ENCODE measurements at places on chromosomes 16 and 17.

DNA sequence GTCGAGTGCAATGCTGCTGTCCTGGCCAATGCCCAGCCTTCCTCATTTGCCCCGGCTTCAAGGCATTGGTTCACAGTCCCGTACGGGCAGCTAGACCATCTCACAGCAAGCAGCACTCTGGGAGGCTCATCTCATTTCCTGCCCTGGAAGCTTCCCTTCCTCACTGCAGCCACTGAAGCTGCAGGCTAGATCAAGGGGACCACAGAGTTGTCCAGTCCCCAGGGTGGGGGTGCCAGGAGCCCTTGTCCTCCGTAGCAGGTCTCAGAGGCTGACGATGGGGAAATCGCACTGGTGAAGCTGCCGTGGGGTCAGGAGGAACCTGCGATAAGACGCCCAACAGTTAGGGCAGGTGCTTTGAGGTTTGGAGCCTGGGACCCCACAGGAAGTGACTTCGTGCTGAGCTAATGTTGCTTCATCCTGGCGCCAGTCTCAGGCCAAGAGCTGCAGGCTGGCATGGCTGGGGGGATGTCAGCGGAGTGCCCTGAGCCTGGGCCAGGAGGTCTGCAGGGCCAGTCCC, at the start of gene SPNS3:
Gene SPNS3, plus strand, starts transcription at position 426 of the 517 bp plus-strand sequence. Its CDS starts 28 bp downstream, at position 454.
- DNase-seq, result no peak

DNA sequence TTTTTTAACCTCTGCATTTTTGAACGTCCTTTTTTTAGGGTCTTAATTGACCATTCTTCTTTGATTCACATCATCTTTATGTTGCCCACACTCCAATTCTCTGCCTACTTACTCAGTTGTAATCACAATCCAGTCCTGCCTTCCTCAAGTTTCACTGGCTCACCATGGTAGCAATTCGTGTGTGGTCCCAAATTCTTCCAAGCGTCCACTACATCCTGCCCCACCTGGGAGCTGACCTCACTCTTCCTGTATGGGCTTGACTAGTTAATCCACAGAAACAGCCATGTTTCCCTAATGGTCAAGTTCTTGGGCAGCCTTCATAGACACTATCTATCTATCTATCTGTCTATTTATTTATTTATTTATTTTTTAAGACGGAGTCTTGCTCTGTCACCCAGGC, 7.1 kb downstream of the TLCD2 start:
- DNase-seq, result no peak

- DNase-seq, result no peak
Observed at GRCh38 chr16:46743232-46743719, 4.9 kb downstream of the MYLK3 start.

DNA sequence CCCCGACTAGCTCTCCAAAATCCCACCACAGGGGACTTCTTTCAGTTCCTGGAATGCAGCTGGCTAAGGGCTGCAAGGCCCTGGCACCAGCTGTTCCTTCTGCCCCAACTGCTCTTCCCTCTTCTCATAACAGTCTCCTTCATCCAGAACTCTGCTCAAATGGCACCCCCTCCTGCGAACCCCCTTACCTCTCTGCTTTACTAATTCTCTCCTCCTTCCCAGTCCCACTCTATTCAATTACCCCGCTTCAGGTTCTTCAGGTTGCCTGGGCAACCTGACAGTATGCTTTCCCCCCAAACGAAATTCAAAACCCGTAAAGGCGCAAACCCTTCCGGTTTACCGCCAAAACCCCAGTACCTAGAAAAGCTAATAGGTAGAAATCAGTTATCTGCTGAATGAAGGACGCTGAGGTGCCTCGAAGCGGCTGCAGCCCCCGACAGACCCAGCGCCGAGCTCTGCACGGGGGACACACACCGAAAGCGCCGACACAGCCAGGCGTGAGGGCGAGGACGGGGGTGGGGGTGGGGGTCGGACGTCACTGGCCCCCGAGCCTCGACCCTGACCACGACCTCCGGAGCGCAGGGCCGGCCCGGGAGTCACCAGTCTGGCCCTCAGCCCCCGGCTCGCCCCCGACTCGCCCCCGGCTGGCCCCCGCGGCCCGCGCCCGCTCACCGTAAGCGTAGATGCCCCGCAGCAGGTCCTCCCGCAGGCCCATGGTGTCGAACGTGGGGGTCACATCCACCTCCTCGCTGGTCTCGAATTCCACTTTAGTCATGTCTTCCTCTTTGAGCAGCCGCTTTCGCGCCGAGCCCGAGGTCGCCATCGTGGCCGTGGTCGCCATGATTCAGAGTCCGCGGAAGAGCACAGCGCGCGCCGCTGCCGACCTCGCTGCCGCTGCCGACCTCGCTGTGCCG, 550 bp downstream of the EIF4A3 start:
- no peak for DNase-seq

DNA sequence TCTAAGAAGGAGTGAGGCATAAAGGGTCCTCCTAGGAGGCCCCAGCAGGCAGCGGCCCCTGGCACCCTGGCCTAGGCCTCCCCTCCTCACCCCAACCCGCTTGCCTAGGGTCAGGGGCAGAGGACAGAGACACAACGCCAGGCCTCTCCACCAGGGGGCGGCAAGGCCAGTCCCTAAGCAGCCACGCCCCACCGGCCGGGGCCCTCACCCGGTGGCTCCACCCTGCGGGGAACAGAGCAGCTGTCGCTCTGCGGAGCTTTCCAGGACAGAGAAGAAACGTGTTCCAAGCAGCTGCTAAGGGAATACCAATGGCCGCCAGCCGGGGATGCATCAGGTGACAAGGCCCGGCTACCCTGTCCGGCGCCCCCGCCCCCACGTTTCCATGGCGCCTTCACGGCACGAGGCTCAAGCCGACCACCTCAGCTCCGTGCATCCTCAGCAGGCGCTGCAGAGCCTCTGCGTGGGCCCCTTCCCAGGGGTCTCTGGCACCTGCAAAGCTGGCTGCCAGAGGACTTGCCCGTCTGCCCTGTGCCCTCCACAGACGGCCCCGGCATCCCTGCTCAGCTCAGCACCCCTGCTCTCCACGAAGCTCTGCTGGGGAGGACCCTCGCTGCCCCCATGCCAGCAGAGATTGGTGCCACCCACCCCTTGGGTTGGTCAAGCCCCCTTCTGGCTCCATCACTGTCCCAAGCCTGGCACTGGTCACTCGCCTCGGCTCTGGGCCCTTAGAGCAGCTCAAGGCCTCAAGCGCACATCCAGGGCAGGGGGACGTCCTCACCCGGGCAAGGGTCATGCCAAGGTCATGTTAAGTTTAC, 5.6 kb downstream of the ZNF598 start:
- DNase-seq, result peak; percentile 98

GRCh38 chr16:67563708-67564468, 1.6 kb downstream of the CTCF start:
- DNase-seq, result no peak

GRCh38 chr17:63423251-63423950, 22.7 kb downstream of the CYB561 start:
- DNase-seq, result no peak

GRCh38 chr16:2458887-2459646, 842 bp upstream of the TEDC2 start:
- no peak for DNase-seq

DNA sequence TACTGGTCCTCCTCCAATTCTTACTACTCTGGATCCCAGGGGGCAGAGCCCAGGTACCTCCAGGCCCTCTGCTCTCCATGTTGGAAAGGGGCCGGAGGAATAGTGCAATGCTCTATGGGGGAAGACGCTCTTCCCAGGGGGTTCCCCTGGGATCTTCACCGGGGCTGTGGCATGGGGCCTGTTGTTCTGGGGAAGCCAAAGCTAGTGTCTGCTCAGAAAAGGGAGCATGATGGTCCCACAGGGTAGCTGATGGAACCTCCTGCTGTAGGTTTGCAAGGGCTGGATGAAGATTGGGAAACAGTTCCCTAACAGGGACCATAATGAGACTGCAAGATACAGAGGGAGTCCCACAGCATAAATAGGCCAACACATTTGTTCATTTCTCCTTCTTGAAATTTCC, 114.7 kb downstream of the IRX5 start:
- DNase-seq, result no peak

DNA sequence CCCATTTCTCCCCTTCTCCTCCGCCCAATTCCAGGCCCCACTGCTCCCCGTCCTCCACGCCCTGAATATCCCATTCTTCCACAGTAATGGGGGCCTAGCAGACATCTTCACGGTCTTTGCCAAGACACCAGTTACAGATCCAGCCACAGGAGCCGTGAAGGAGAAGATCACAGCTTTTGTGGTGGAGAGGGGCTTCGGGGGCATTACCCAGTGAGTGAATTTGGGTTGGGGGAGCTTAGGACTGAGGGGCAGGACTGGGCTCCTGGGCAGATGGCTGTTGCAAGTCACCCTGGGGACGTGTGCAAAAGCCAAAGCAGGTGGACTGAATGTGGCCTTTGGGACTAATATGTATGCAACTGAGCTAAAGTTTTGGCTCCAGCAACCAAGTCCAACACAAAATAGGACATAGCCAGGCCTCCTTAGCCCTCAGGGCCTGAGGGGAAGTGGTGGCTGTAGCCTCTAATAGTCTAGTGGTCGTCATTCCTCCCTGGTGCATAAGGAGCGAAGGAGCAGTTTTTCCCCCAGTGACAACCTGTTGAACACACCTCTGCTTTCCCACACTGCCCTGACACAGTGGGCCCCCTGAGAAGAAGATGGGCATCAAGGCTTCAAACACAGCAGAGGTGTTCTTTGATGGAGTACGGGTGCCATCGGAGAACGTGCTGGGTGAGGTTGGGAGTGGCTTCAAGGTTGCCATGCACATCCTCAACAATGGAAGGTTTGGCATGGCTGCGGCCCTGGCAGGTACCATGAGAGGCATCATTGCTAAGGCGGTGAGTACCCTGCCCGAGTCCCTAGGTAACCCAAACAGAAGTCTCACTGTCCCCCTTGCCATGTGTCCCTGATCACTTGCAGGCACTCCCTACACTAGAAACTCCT, 2.6 kb downstream of the ACADVL start:
- DNase-seq, result no peak

GRCh38 chr17:4724650-4725049, 6.6 kb upstream of the MED11 start:
- DNase-seq, result no peak

GRCh38 chr16:72952811-72953271, 95.1 kb downstream of the ZFHX3 start:
- DNase-seq, result no peak

GRCh38 chr16:19410435-19411171, 7.1 kb upstream of the TMC5 start:
- peak; percentile 41 for DNase-seq

DNA sequence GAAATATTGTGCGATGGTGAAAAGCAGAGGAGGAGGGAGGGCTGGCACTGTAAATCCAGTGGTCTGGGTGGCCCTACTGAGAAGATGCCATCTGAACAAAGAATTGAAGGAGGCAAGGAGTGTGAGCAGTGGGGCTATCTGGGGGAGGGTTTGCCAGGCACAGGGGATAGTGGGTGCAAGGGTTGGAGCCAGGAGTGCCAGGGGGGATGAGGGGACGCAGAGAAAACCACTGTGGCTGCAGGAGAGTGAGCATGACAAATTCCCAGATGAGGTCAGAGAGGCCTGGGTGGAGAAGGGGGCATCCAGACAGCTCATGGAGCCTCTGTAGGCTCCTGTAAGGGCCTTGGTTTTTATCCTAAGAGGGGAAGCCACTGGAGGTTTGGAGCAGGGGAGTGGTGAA, 4.8 kb downstream of the XYLT2 start:
- no peak for DNase-seq

GRCh38 chr17:39965017-39965699, 2.4 kb downstream of the GSDMA start:
- no peak for DNase-seq

DNA sequence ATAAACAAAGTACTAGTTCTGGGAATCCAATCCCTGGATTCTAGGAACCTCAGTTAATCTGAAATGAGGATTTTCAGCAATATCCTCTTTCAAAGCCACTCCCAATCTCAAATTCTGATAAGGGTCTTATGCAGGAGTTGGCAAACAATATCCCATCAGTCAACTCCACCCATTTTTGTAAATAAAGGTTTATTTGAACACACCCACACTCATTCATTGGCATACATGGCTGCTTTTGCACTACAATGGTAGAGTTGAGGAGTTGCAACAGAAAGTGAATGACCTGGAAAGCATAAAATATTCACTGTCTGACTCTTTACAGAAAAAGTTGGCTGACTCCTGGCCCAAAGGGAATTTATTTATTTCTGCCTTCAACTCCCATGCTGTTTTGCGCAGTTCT, 157.7 kb upstream of the CDH11 start:
- DNase-seq, result no peak

DNA sequence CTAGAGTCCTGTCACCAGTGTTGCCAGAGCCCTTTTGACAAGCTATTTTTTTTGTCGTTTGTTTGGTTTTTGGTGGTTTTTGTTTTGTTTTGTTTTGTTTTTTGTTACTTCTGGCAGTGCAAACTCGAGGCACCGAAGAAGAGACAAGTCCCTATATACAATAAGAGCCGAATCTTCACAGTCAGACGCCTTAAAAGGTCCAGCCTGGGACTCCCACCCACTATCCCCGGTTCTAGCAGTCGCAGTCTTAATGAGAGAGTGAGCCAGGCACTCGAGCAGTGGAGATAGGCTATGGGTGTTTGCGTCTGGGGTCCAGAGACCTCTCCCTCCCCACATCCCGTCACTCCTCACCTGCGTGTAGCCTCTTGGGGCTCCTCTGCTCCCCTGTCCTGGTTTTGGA, 1.9 kb downstream of the OR1F1 start:
- DNase-seq, result no peak

DNA sequence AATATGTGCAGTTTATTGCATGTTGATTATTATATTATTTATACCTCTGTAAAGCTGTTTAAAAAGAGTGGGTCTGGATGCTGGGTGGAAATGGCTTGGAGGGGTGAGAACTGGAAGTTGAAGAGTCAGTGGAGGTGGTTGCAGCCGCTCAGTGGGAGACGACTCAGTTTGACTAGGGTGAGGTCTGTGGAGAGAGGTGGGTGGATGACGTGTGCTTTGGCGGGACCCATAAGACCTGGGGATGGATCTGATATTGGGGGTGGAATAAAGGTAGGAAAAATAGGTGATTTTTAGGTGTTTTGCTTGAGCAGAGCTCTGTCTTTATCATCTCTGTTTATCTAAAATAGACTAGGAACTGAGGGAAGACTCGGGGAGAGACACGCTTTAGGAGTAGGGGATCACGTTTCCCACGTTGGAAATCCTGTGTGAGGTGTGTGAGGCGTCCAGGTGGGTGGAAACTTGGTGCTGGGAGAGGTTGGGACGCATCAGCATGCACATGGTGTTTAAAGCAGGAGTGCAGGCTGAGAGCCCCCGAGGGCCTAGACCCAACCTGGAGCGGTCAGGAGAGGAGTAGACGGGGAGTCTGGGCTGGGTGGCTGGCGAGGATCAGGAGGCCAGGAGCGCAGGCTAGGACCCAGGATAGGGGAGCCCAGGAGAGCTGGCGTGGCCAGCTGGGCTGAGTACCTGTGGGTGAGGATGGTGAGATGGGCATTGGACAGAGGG, 17.2 kb downstream of the NT5M start:
- DNase-seq, result no peak

DNA sequence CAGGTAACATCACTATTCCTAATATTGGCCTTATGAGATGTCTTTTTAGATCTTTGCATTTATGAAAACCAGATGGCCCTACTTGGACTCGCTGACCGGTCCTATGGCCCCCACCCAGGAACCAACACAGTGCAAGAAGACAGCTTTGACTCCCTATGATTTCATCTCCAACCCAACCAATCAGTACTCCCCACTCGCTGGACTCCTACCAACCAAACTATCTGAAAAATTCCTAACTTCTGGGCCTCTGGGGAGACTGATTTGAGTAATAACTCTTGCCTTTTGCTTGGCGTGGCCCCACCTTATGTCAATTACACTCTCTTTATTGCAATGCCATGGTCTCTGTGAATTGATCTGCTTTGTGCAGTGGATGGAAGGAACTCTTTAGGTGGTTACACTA, 828.9 kb downstream of the CDH11 start:
- no peak for DNase-seq

Data from GM12892 (cell line).